ENCODE measurements at places on chromosomes 7 and 10. TPM values are rescaled to one million over a fixed set of nuclear protein-coding genes. Genes with fewer than 3 reads are reported as not detected.

SLC18A3 gene
- total RNA-seq, result not detected

RHOBTB1 gene
- total RNA-seq, result 8.9 TPM

FEZF1 gene
- total RNA-seq, result not detected

OSBPL3 gene
- 3.0 TPM for total RNA-seq

C10orf62 gene
- not detected for total RNA-seq

PDCD4 gene
- total RNA-seq, result 81.2 TPM

SPDYE5 gene
- not detected for total RNA-seq

GRID2IP gene
- not detected for total RNA-seq

SLC13A1 gene
- not detected for total RNA-seq

A1CF gene
- total RNA-seq, result not detected

OR6B1 gene
- not detected for total RNA-seq

HOXA6 gene
- not detected for total RNA-seq

NXPH1 gene
- not detected for total RNA-seq
